Stimulated activated CD4-positive, alpha-beta T cell treated with anti-CD3 and anti-CD28 coated beads, Interleukin-4, amount 100 ng/mL, for 4 hours (primary cell): ENCODE measurements at places on chromosomes 12 and 14.
A peak's percentile ranks its signal among the peaks of the same experiment; 100 is the strongest.

DNA sequence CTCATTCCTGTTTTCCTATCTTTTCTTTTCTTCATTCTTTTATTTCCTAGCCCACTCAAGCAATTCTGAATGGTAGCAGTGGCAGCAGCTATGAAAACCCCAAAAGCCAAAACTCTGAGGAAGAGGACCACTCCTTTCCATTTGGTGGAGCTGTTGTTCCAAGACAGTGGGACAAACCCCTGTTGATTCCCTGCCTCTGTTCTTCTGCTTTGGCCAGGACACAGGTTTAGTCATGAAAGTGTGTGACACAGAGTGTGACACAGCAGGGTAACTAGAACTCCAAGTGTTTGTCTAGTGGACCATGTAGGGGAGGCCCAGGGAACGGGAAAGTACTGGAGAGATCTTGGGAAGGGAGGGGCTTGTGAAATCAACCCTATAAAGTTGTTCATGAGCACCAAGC, 71.1 kb downstream of the PTCSC3 start:
- DNase-seq, result no peak

GRCh38 chr12:79082595-79082994, 218.0 kb downstream of the SYT1 start:
- DNase-seq, result no peak

- no peak for DNase-seq
These were observed 238.1 kb downstream of the SLC2A13 start for GRCh38 chr12:39867631-39868327.

DNA sequence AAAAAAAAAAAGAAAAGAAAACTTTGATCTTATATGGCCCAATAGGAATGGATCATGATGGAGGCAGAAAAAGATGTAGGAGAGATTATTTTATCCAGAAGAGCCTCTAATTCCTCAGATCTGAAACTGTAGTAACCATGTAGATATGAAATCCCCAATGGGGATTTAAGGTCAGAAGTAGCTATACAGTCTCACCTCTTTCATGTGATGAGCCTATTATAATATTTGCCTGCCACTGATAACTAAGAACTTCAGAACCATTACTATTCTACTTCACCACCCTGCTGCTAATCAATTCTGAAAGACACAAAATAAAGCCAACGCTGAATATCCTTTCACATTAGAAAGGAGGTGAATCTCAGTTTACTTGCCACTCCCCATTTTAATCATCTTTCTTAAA, 29.3 kb downstream of the BAZ1A start:
- DNase-seq, result no peak

DNA sequence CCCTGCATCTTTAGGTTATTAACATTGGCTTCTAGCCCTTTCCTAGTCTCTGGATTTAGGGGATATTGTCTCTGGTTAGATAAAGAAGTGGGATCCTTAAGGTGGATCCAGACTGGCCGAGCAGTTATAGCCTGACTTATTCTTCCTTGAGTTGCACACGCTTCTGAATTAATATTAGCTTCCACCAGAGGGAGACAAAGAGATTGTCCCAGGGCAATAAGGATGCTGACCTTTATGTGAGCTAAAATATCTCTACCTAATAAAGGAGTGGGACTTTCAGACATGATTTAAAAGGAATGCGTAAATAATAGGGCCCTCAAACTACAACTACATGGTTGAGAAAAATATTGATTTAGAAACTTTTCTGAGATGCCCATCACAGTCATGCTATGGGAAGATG, 139.7 kb downstream of the SLCO1B3 start:
- DNase-seq, result no peak

- no peak for DNase-seq
These were observed 41.0 kb downstream of the BDKRB1 start for GRCh38 chr14:96297000-96297399.

- no peak for DNase-seq
These were observed 13.0 kb downstream of the ERG28 start for GRCh38 chr14:75647640-75648039.

DNA sequence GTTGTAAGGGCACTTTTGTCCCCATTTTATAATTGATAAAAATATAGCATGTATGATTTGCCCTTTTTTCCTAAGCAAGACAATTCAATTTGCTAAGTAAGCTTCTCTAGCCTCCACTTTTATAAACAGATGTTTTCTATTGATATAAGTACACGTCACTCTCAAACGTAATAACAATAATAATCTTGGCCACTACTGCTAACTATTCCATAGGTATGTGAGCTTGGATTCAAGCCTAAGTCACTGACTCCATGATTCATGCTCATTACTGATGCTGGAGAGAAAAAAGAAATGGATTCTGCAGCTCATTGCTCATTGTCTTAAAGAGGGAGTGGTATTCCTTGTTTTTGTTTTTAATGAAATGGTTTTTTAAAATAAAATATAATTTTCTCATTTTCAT, 661.0 kb downstream of the GALC start:
- DNase-seq, result no peak

DNA sequence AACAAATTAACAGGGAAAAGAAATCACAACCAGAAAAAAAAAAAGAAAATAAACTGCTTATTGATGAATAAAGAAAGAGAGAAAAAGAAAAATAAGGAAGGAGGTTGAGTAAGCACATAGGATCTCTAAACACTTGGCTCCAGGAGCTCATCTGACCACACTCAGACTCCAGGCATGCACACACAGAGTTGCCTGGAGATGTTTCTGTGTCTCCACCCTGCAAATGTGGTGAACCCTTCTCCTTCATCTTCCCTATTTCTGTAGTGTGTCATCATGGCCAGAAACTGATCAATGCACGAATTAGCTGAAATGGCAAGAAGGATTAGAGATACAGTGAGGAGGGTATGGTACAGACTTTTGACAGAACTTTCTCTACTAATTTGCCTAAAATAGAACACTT, 20.2 kb downstream of the OR4N2 start:
- no peak for DNase-seq

DNA sequence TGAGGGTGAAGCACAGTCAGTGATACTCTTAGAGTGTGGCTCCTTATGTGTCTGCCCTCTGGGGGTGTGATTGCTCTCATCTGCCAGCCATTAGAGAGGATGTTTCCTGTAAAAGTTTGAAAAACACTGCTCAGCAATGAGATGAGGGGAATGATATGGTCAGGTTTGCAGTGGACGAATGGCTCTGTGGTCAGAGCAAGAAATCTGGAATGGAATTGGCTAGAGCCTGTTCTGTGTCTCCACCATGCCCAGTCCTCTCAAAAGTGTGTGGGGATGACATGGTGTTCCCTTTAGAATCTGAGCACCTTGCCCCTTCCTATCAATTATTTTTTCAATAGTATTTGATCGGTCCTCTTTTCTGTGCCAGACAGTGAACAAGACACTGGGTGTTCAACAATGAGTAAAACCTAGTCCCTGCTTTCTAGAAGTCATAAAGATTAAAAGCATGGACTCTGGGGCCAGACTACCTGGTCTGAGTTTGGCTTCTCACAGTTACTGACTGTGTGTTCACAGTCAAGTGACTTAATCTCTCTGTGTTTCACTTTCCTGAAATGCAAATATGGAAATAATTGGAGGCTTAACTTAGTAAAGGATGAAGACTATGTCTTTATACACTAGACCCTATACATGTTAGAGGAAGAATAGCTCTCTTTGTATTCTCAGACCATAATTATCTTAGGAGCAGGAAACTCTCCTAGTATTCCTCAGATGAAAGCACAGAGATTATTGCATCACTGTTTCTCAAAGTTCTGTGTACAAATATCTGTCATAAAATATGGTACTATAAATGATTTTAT, 1.6 kb downstream of the ACSS3 start:
- DNase-seq, result no peak

GRCh38 chr14:46381674-46382073, 269.9 kb downstream of the RPL10L start:
- no peak for DNase-seq

DNA sequence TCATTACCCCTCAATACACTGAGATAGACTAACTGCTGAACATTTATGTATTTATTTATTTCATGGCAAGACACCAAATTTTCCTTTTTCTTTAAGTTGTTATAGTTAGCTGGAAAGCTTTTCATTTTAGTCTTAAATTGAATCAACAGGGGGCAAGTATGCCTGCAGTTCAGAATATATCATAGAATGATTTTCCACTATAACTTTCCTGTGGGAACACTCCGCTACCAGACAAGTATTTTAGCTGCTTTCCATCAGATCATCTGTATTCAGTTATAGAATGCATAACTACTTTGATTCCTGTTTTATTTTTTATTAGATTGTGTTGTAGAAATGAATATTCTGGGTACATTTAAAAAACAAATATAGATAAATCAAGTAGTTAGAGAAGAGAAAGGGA, 102.0 kb downstream of the SLC6A15 start:
- DNase-seq, result no peak

GRCh38 chr12:75271576-75271975, 58.5 kb downstream of the CAPS2 start:
- no peak for DNase-seq

GRCh38 chr14:52400846-52401245, 86.7 kb downstream of the PTGER2 start:
- DNase-seq, result no peak

- no peak for DNase-seq
These were observed 460.4 kb downstream of the DPF3 start for GRCh38 chr14:72433511-72433910.

DNA sequence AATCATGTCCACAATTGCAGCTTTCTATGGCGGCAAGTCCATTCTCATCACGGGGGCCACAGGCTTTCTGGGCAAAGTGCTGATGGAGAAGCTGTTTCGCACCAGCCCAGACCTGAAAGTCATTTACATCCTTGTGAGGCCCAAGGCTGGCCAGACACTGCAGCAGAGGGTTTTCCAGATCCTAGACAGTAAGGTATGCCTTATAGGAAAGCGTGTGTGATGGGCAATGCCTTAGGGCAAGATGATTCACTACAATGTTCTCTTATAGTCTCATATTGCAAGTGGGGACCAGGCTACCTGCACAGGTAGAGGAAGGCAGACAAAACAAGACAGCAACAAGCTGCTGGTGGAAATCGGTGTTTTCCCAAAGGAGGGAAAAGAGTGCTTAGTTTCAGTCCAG, 110.5 kb downstream of the ERGIC2 start:
- DNase-seq, result no peak

DNA sequence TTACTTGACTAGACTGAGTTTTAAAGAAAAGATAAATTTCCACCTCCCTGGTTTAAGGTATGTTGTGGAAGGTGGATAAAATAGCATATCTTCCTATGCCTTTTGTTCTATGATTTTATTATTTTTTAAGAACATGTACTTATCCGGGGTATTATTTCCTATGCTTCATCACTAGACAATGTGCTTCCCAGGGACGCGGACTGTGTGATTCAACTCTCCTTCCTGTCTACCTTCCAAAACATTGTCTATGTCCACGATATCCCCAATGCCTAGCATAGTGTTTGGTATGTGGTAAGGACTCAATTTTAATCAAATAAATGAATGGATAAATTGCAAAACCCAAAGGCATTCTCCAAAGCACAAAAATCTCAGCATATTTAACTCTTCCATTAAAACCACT, 8.3 kb upstream of the CCND2 start:
- DNase-seq, result no peak

- no peak for DNase-seq
These were observed 108.7 kb downstream of the CACNA1C start for GRCh38 chr12:2161473-2161872.

- no peak for DNase-seq
These were observed 472.2 kb upstream of the STXBP6 start for GRCh38 chr14:25522116-25522515.

DNA sequence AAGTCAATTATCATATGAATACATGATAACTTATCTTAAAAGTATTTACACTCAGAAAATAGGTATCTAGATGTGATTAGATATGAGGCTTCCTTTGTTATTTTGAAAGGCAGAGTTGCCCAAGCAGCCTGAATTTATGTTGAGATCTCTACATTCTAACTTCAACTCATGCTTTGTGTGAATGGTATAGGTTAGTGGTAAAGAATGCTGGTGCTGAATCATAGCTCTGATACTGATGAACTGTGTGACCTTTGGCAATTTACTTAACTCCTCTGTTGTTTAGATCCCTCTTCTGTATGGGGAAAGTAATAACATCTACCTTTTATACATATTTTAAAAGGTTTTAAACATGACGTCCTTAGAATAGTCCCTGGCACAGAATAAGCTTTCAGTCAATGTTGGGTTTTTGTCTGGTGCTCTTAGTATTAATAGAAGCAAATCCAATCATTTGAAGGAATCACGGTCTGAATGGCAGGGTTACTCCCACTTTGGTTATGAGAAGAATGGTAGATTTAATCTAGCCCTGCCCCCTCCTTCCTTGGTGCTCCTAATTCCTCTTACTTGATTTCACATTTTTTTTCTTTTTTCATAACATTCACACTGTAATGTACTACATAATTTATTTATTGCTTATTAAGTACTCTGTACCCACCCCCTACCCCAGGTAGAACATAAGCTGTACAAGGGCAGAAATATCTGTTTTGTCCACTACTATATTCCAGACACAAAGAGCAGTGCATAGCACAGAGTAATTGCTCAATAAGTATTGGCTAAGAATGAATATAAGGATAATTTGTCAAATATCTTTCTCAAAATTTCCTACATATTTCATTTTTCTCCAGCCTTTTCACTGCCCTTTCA, 203.3 kb upstream of the KRR1 start:
- no peak for DNase-seq

DNA sequence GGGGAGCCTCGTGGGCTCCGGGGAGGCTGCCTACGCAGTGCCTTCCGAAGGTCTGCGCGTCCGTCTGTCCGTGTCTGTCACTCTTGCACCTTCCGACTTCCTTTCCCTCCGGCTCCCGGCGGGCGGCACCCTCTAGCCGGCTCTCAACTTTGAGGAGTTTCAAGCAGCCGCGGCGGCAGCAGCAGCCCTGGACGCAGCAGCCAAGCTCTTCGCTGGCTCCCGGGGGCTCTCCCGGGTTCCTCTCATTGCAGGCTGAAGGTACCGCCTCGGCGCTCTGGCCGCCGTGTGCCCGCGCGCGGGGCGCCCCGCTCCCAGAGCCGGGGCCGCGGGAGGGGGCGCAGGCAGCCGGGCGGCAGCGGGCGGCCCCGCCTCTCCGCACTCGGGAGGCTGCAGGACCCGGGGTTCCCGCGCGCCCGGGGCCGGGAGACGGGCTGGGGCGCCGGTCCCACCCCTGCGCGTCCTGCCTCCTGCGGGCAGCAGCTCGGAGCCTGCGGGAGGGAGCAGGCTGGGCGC, at the start of the genes AMIGO2 and PCED1B:
Gene AMIGO2 (minus strand): TSS at position 492 of the 513 bp plus-strand sequence. CDS start 957 bp downstream, outside the sequence.
Gene PCED1B (plus strand): TSS at position 154 of the 513 bp plus-strand sequence. CDS start 155,443 bp downstream, outside the sequence.
- DNase-seq, result peak; percentile 68

- DNase-seq, result no peak
These were observed 56.9 kb downstream of the MAP4K5 start for GRCh38 chr14:50475460-50475859.

DNA sequence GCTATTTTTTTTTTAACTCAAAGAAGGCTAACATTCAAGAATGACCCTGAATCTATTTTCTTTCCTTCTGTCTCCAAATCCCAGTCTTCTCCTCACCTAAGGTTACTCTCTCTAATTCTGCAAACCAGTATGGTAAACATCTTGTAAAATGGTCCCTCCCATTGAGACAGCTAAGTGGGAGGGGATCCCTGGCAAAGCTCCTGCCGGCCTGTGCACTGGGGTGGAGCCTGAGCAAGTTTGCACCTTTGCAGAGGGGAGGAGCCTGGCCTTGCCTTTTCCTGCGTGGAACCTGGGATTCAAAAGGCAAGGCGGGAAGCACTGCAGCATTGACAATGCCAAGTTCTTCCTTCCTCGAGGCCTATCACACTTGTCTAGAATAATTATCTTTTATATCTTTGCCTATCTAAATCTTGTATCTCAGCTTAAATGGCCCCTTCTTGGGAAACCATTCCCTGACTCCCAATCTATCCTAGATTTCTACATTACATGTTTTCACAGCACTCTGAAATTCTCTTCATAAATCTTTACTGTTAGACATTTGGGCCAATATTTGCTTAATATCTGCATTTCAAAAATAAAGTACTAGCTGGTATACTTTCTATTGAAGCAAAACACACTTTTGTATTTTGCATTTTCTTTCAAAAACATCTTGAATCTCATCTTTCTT, 83.0 kb downstream of the EPS8 start:
- DNase-seq, result no peak
